ENCODE measurements at places on chromosomes 4 and X.

DNA sequence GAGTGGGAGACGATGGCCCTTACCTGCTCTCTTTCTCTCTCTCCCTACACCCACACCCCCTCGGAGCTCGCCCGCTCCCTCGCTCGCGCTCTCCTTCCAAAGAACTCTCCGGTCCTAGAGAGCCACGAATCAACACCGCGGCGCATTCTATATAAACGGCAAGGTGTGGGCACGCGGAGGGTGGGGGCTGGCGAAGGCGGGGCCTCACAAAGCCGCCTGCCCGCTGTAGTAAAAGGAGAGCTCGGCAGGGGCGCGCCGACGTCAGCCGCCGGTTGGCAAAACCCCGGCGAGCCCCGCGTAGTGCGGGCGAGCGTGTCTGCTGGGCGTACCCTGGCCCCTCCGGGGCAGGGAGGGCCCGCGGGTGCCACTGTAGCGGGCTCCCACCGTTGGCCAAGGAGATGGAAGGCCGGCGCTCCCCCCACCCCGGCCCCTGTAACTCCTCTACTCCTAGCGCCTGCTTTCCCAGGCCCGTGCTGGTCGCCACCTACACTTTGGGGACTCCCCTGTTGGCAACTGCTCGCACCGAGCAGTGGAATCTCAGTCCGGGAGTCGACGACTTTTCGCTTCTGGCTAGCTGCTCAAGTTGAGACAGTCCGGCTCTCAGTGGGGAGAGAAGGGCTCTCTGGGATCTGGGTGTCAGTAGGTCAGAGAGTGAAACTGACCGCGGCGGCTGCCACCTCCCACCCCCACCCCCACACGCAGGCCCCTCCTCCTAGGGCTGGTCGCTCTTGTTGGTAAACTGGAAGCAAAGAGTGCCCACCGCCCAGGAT, 325.5 kb upstream of the F9 start:
- H3K36me3 ChIP-seq = no peaks in the 10 kb centered on the region
- peak overlapping the region; percentile 39 for H3K4me3 ChIP-seq
- DNase-seq = peak; percentile 17
- no peaks in the 10 kb centered on the region for H3K4me1 ChIP-seq
- no peaks in the 10 kb centered on the region for H3K27me3 ChIP-seq

DNA sequence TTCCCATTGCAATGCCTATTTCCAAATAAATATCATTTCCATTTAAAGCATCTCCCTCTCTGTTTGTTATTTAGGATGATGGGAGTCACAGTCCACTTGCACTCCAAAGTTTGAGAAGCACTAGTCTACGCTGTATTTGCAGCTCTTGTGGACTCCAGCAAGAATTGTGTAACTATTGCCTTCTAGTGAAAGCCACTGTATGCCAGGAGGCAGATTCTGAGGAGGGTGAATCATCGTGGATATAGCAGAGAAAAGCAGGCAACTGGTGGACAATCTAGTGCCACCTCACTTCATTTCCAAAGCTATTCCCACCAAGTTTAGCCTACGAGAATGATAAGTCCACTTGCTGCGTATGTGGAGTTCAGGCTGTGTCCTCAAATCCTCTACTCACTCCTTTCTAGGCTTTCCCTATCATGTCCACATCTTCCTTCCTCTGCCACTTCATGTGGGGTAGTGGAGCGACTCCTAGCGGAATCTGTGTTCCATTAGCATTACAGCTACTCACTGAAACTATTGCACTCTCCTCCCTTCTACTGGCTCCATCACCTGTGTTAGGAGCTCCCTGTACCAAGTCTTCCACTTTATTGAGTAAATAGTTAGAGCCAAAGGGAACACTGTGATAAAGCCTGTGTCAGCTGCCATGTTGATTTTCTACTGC, 501.8 kb upstream of the GALNT7 start:
- no peak overlapping the region for H3K27ac ChIP-seq
- no peaks in the 10 kb centered on the region for H3K27me3 ChIP-seq
- H3K36me3 ChIP-seq = no peaks in the 10 kb centered on the region
- no peak overlapping the region for H3K4me3 ChIP-seq
- no peak for DNase-seq
- H3K4me1 ChIP-seq = no peaks in the 10 kb centered on the region

- no peaks in the 10 kb centered on the region for H3K4me1 ChIP-seq
- H3K27ac ChIP-seq = no peak overlapping the region
- H3K36me3 ChIP-seq = no peaks in the 10 kb centered on the region
- peak; percentile 15 for DNase-seq
- no peaks in the 10 kb centered on the region for H3K27me3 ChIP-seq
These were observed 41.2 kb downstream of the LONRF3 start for GRCh38 chrX:119015407-119016237.

GRCh38 chrX:30561191-30561590, 16.4 kb downstream of the TASL start:
- H3K4me3 ChIP-seq = no peak overlapping the region
- H3K27me3 ChIP-seq = no peaks in the 10 kb centered on the region

GRCh38 chr4:168882650-168883233, 127.3 kb downstream of the CBR4 start:
- no peaks in the 10 kb centered on the region for H3K27me3 ChIP-seq
- no peak overlapping the region for H3K27ac ChIP-seq
- no peak for DNase-seq

GRCh38 chr4:2249526-2250356, 7.8 kb upstream of the HAUS3 start:
- H3K36me3 ChIP-seq = no peaks in the 10 kb centered on the region
- no peak overlapping the region for H3K27ac ChIP-seq
- H3K4me3 ChIP-seq = no peak overlapping the region
- no peak for DNase-seq
- no peaks in the 10 kb centered on the region for H3K4me1 ChIP-seq

- no peak for DNase-seq
- H3K4me3 ChIP-seq = no peak overlapping the region
- H3K27ac ChIP-seq = no peak overlapping the region
These were observed 23.1 kb upstream of the TMEM184C start for GRCh38 chr4:147594107-147594506.

GRCh38 chr4:5979981-5980380, 38.2 kb downstream of the C4orf50 start:
- no peak overlapping the region for H3K4me3 ChIP-seq
- H3K27ac ChIP-seq = no peak overlapping the region
- no peaks in the 10 kb centered on the region for H3K27me3 ChIP-seq
- no peaks in the 10 kb centered on the region for H3K4me1 ChIP-seq

DNA sequence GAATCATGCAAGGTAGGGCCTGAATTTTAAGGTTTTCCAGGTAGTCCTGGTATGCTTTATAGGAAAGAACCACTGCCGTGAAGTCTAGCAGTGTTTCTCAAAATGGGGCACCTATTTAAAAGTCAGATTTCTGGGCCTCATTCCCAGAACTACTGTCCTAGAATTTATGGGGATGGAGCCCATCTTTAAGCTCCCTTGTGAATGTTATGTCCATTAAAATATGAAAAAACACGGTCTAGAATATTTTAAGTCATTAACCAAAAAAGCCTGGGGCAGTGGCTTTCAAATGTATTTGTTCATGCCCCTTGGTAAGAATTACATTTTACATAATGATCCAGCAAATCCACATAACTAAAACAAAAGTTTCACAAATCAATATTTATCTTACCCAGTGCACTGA, 35.4 kb downstream of the GK start:
- DNase-seq = no peak
- no peak overlapping the region for H3K27ac ChIP-seq
- no peaks in the 10 kb centered on the region for H3K27me3 ChIP-seq
- H3K4me1 ChIP-seq = no peaks in the 10 kb centered on the region
- H3K4me3 ChIP-seq = no peak overlapping the region

GRCh38 chr4:73606465-73606974, 13.7 kb downstream of the RASSF6 start:
- H3K4me3 ChIP-seq = no peak overlapping the region
- peaks cover 2% of the 10 kb centered on the region for H3K36me3 ChIP-seq
- H3K27me3 ChIP-seq = no peaks in the 10 kb centered on the region
- H3K4me1 ChIP-seq = peaks cover 11% of the 10 kb centered on the region
- DNase-seq = peak; percentile 72
- peak overlapping the region; percentile 60 for H3K27ac ChIP-seq

DNA sequence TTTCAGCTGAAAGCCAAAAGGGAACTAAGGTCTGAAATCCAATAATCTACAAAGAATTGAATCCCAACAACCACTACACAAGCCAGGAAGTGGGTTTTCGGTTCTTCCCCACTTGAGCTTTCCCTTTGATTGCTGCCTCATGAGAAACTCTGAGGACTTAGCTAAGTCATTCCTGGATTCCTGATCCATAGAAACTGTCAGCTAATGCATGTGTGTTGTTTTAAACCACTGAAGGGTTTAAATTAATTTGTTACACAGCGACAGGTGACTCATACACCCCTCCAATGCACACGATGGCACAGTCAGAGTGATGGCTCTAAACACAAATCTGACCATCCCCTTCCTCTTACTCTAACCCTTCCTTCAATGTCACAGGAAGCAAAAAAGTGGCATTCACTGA, 282.9 kb downstream of the RAB28 start:
- no peak overlapping the region for H3K4me3 ChIP-seq
- H3K27me3 ChIP-seq = no peaks in the 10 kb centered on the region
- DNase-seq = no peak
- H3K4me1 ChIP-seq = no peaks in the 10 kb centered on the region

- no peaks in the 10 kb centered on the region for H3K36me3 ChIP-seq
- no peaks in the 10 kb centered on the region for H3K4me1 ChIP-seq
- H3K27me3 ChIP-seq = no peaks in the 10 kb centered on the region
- no peak overlapping the region for H3K27ac ChIP-seq
- DNase-seq = no peak
These were observed 66.6 kb upstream of the LIMCH1 start for GRCh38 chr4:41471126-41472071.

DNA sequence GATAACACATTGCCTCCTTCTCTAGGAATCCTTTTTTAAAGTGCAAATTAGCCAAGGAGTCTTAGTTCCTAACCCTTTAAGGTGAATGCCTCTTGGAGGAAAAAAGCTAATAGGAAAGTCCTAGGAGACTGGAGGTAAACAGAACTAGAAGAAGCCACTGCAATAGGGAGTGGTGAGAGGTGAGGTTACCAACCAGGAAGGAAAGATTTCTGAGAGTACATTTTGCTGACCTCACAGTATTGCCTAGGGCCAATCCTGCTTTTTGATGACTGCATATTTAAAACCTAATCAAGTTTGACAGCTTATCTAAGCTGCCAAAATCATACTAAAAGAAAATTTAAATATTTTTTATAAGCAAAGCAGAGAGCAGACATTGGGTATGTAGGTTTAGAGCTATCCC, 7.3 kb upstream of the CUL4B start:
- H3K36me3 ChIP-seq = no peaks in the 10 kb centered on the region
- H3K27me3 ChIP-seq = no peaks in the 10 kb centered on the region
- H3K4me3 ChIP-seq = no peak overlapping the region
- no peaks in the 10 kb centered on the region for H3K4me1 ChIP-seq
- no peak overlapping the region for H3K27ac ChIP-seq
- DNase-seq = peak; percentile 25

- H3K4me1 ChIP-seq = no peaks in the 10 kb centered on the region
- no peaks in the 10 kb centered on the region for H3K27me3 ChIP-seq
- H3K36me3 ChIP-seq = peaks cover 12% of the 10 kb centered on the region
- H3K27ac ChIP-seq = no peak overlapping the region
These were observed 24.4 kb upstream of the CORIN start for GRCh38 chr4:47862297-47862696.

GRCh38 chr4:85773372-85773771, 298.4 kb downstream of the ARHGAP24 start:
- H3K36me3 ChIP-seq = no peaks in the 10 kb centered on the region
- H3K4me1 ChIP-seq = no peaks in the 10 kb centered on the region
- no peak for DNase-seq
- H3K4me3 ChIP-seq = no peak overlapping the region

DNA sequence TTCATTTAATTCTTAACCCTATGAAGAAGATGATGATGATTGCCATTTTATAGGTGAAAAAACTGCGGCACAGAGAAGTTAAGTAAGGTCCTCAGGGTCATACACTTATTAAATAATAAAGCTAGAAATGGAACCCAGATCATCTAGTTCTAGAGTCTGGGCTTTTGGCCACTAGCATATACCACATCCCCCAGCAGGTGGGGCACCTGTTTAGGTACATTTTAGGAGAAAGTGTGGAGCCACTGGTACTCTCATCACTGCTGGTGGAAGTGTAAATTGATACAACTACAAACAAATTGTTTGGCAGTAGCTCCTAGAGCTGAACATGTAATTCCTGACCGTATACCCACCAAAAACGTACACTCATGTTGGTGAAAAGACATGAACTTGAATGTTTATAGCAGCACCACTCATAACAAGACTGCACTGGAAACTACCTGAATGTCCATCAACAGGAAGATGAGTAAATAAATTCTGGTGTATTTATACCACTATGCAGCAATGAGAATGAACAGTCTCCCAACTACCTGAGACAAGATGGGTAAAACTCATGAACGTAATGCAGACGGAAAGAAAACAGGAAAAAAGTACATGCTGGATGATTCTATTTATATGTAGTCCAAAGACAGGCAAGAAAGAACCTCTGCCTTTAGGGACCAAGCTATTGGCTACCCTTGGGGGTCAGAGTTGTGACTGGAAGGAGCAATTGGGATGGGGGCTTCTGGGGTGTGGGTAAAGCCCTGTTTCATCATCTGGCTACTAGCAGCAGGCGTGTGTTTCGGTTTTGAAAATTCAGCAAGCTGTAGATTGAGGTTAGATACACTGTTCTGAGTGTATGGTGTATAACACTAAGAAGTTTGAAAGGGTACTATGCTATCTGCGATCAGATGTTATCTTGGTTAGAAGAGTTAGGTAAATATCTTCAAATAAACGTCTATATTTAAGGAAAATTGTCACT, 72.3 kb upstream of the ADGRG2 start:
- H3K36me3 ChIP-seq = no peaks in the 10 kb centered on the region
- H3K4me1 ChIP-seq = no peaks in the 10 kb centered on the region
- DNase-seq = no peak
- H3K27me3 ChIP-seq = no peaks in the 10 kb centered on the region
